ENCODE measurements at places on chromosomes 3 and 15.

DNA sequence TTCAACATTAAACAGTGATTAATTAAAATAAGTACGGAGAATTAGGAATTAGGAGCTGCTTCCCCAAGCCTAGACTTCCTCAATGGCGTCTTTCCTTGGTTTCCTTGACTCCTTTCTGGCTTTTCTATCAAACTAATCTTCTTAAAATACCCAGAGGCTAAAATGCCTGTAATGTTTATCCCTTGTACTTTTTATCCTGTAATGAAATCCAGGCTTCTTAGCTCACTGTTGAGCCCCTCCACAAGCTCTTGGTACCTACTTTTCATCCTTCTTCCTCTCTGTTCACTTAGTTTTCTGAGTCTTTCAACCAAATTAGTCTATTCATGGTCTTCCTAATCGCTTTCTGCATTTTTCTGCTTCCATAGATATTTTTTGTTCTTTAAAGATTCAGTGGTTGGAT is 6.9 kb upstream of the UBE2E1 start:
- no peak for DNase-seq

- DNase-seq: no peak
Measured at GRCh38 chr15:39752991-39753390, 29.6 kb downstream of the FSIP1 start.

GRCh38 chr3:168073842-168074605 is 21.7 kb downstream of the GOLIM4 start:
- DNase-seq: no peak

DNA sequence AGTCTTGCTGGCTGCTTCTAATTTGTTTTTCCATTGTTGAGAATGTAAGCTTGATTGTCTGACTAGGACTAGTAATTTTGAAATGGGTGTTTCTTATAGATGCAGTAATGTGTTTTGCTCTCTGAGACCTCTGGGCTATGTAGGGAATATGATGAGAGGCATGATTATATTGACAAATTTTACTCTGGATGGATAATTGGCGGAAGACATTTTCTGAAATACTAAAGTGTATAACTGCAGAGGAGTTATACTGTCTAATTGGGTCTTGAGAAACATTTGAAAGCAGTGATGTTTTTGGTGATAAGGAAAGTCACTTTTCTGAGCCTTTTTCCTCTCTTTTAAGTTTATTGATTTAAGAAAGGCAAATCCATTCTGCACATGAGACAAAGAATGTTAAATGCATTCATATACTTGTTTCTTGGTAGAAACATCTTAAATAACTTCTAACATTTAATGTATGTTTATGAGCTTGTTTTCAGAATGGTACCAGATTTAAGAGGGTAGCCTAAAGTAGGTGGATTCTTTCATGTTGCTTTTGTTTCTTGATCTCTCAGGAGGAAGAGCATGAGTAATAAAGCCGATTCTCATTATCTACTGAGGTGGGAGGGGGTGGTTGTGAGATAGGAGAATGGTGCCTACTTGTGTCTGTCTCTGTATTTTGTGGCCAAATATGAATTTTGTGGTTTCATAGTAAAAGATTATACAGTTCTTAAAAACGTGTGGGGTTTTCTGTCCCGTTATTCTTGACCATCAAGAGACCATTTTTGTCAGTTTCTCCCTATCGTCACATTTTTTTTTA is 2.0 kb downstream of the ATP2C1 start:
- DNase-seq: no peak

DNA sequence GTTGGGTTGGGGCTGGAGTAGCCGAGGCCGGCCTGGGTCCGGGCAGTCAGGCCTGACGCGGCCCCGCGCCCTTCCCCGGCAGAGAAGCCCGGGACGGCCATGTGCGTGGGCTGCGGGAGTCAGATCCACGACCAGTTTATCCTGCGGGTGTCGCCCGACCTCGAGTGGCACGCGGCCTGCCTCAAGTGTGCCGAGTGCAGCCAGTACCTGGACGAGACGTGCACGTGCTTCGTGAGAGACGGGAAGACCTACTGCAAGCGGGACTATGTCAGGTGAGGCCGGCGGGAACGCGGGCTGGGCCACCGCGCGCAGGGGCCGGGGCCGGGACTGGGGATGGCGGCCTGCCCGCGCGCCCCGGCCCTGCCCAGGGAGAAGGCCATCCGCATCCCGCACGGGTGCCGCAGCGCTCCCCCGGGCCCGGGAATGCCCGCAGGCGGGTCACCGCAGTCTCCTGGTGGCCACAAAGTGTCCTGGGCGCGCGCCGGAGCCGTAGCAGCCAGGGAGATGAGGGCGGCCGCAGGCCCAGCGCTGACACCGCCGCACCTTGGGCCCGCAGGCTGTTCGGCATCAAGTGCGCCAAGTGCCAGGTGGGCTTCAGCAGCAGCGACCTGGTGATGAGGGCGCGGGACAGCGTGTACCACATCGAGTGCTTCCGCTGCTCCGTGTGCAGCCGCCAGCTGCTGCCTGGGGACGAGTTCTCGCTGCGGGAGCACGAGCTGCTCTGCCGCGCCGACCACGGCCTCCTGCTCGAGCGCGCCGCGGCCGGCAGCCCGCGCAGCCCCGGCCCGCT is 1.3 kb downstream of the ISL2 start:
- DNase-seq: no peak

DNA sequence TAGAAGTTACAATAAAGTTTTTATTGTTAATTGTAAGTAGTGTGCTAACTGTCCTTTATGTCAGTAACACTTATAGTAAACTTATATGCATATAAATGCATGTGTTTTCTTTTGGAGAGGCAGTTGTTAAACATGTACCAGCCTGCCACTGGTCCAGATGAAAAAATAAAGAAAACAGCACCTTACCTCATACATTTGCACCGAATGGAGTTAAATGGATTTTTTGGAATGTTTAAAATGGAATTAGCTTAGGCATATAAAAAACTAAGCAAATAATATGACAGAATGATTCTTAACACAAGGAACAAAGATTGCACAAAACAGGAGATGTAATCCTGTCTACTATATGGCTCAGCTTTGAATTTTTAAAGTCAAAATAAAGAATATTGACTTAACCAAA is 50.2 kb upstream of the ALDH1A3 start:
- DNase-seq: no peak

DNA sequence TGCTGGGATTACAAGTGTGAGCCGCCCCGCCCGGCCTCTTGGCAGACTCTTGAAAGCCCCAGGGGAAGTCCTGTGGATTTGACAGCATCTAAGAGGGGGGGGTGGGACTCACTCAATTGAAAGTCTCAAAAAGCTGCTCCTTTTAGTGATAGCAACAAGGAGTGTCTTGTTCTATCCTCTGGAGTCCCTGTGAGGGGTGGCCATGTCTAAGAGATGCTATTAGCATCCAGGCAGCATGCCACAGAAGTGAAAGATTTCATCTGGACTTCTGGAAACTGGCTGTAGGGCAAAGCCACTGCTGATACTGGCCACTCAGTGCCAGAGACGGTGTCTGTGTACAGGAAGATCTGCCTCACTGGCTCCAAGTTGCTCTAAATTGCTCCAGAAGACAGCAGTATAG is 74.0 kb downstream of the DHX36 start:
- DNase-seq: no peak

DNA sequence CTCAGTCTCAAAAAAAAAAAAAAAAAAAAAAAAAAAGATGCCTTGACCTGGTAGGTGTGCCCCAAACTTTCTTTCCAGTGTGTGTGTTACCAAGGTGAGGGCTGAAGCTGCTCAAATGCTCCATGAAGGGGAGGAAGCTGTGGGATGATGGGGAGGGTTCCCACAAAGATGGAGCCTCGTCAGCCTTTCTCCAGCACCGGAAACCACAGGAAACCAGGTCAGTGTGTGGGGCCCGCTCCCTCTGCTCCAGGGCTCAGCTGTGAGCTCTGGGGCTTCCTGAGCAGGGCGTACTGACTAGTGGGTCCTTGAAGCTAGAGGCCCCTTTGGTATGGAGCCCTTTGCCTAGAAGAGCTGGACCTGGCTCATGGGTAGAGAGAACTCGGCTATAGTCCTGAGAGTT is 681 bp upstream of the IL17RE start:
- no peak for DNase-seq

Measured in T-cell (primary cell).